ENCODE measurements at places on chromosomes 2 and 18. TPM values are rescaled to one million over a fixed set of nuclear protein-coding genes. Genes with fewer than 3 reads are reported as not detected.

DNA sequence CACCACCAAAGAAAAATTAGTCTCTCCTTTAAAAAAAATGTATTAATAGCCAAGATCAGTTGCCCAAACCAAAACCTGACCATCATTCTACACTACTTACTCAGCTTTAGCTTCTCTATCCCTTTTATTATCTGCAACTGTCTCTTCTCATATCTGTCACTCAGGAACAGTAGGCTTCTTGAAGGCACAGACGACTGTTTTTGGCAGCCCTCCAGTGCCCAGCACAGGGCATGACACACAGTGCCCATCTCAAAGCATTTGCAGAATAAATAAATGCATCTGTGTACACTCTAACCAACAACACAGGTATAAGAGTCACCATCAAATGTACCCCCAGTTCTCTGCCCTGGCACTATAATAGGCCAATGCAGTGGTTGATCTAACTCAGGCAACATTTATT, 117.2 kb downstream of the UXS1 start:
- DNase-seq: no peak

GRCh38 chr2:233473386-233473791, 93.2 kb downstream of the USP40 start:
- no peak for DNase-seq

Gene MBD5
- total RNA-seq: 59.1 TPM

Gene ANKRD30BL
- total RNA-seq: 27.9 TPM

DNA sequence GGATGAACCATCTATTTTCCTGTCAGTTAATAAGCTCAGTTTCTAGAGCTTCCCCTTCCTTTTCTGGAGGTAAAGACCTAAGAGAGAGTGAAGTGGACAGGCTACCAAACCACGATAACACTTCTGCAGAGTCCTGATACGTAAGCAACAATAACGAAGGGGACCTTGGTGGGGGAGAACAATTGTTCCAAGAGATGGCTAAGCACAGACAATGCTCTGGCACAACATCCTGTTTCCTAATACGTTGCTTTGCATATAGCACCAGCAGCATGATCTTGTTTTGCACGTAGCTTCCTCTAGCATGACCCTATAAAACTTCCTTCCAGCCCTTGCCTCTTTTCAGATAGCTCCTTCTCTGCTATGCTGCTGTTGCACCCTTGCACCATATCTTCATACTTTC, 247.3 kb downstream of the RAD51AP2 start:
- DNase-seq: no peak

Gene CABYR
- 34.6 TPM for total RNA-seq

Gene NEDD4L
- 152 TPM for total RNA-seq

- DNase-seq: no peak
Observed at GRCh38 chr2:120272763-120273481, 20.3 kb downstream of the RALB start.

Gene STK39
- 38.1 TPM for total RNA-seq

Gene GPN1
- total RNA-seq: 29.6 TPM

DNA sequence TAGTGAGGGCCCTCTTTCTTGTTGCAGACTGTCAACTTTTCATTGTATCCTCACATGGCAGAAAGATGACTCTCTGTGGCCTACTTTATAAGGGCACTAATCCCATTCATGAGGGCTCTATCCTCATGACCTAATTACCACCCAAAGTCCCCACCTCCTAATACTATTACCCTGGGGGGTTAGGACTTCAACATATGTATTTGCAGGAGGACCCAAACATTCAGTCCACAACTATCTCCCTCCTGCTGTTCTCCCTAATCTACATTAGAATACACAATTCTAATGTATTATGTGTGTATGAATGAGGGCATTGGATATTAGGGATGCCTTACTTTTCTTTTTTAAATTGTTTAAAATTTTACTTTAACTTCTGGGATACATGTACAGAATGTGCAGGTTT, 246.0 kb upstream of the TANK start:
- no peak for DNase-seq

Gene PMAIP1
- total RNA-seq: 1.4 TPM

GRCh38 chr2:105032476-105032875, 5.4 kb upstream of the MRPS9 start:
- no peak for DNase-seq

- no peak for DNase-seq
Observed at GRCh38 chr2:67258122-67258521, 139.0 kb upstream of the ETAA1 start.

Gene MDH1B
- 2.5 TPM for total RNA-seq

GRCh38 chr18:63951302-63951705, 2.2 kb downstream of the HMSD start:
- no peak for DNase-seq

- DNase-seq: no peak
Observed at GRCh38 chr2:237747189-237747588, 51.4 kb upstream of the RBM44 start.

DNA sequence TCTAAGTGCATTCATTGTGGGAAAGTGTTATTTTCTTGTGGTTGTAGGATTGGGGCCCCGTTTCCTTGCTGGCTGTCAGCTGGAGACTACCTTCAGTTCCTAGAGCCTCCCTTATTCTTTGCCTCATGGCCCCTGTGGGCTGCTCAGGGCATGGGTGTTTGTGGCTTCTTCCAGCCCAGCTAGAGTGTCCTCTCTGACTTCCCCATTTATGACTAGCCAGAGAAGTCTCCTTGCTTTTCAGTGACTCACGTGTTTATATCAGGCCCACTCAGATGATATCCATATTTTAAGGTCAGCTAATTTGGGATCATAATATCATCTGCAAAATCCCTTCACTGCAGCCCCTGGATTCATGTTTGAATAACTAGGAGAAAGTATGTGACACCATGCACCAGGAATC, 62.8 kb downstream of the DTNA start:
- DNase-seq: no peak

GRCh38 chr2:37541516-37541915, 129.9 kb downstream of the CDC42EP3 start:
- no peak for DNase-seq

Gene RFTN2
- 29.9 TPM for total RNA-seq

GRCh38 chr2:67295406-67295805, 101.7 kb upstream of the ETAA1 start:
- no peak for DNase-seq

Measured in occipital lobe (tissue), 3 donors.